ENCODE measurements at places on chromosomes 1 and 21.

GRCh38 chr1:96076589-96076988 lies 645.0 kb upstream of the PTBP2 start:
- DNase-seq: no peak

GRCh38 chr1:231357831-231358354 lies 19.8 kb downstream of the SPRTN start:
- peak; percentile 50 for DNase-seq

GRCh38 chr1:221739677-221740025 lies 2.2 kb downstream of the DUSP10 start:
- DNase-seq: no peak

- no peak for DNase-seq
Measured at GRCh38 chr1:172894349-172895049, 156.2 kb downstream of the TNFSF18 start.

GRCh38 chr1:1167398-1167821 lies 6.3 kb upstream of the TTLL10 start:
- no peak for DNase-seq

- no peak for DNase-seq
Measured at GRCh38 chr1:33358795-33359503, 38.1 kb upstream of the A3GALT2 start.

- no peak for DNase-seq
Measured at GRCh38 chr1:21447311-21447710, 7.4 kb downstream of the NBPF3 start.

GRCh38 chr1:89525169-89525855 lies 683 bp downstream of the LRRC8B start:
- peak; percentile 36 for DNase-seq
